Right renal cortex interstitium (tissue), 3 donors: ENCODE measurements at places on chromosomes 13 and 19. TPM values are rescaled to one million over a fixed set of nuclear protein-coding genes. Genes with fewer than 3 reads are reported as not detected.

GRCh38 chr13:49454388-49455006 lies 10.4 kb downstream of the SETDB2 start:
- DNase-seq = no peak

- DNase-seq = no peak
Measured at GRCh38 chr19:589693-590395, at the start of gene HCN2. HCN2 (plus strand) TSS chr19:589881; CDS start chr19:589946, 65 bp downstream.

GRCh38 chr13:29977476-29978120 lies 127.2 kb upstream of the UBL3 start:
- no peak for DNase-seq

GRCh38 chr19:27822336-27822735 lies 1390.6 kb downstream of the UQCRFS1 start:
- DNase-seq = no peak

KLK2 gene
- 0.21 TPM for polyA plus RNA-seq

TNPO2 gene
- 62.2 TPM for polyA plus RNA-seq

ETFB gene
- polyA plus RNA-seq = 123 TPM

KIR3DL2 gene
- not detected for polyA plus RNA-seq

COG3 gene
- polyA plus RNA-seq = 33.1 TPM

ZNF723 gene
- 0.10 TPM for polyA plus RNA-seq
